ENCODE measurements at places on chromosomes 7 and 10.
A peak's percentile ranks its signal among the peaks of the same experiment; 100 is the strongest.

DNA sequence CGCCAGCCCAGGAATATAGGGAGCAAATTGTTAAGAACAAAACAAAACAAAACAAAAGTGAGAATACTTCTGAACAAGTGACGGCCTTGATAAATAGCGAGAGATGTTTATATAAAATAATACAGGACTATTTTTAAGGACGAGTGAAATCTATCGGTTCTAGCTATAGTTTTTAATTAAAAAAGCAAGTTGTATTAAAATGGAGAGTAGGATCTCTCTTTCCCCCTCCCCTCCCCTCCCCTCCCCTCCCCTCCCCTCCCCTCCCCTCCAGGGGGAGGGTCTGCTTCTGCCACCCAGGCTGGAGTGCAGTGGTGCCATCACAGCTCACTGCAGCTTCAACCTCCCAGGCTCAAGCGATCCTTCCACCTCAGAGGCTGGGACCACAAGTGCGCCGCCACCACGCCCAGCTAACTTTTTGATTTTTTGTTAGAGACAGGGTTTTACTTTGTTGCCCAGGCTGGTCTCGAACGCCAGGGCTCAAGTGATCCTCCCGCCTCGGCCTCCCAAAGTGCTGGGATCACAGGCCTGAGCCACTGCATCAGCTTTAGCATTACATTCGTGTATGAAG is 440 bp upstream of the TCAF1 start:
- DNase-seq, result no peak

DNA sequence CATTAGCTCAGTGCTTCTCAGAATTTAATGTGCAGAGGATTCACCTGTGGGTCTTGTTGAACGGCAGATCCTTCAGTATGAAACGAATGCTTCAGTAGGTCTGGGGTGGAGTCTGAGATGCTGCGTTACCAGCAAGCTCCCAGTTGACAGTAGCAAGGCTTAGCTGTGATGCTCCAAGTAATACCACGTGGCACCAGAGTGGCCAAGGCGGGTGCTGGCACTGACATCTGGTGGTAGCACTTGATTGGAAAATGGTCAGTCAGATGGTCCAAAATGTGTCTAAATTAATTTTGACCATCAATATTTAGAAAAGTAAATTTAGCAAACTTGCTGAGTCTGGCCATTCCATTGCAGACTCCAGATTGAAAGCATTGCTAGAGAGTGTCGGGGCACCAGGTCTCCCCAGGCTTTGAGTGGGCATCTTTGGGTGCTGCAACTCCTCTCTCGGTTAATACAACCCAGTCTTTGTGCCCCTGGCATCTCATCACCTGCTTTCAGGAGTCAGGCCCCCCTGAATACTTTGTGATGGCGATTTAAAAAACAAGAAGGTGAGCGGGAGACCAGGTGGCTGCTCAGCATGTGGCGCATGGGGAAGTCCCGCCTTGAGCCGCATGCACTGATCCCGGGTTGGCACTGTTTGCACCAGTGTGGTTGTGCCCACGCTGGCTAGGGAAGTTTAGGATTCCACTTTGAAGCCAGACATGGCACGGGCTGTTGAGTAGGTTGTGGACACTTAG is 130.1 kb downstream of the NT5C2 start:
- DNase-seq, result no peak

DNA sequence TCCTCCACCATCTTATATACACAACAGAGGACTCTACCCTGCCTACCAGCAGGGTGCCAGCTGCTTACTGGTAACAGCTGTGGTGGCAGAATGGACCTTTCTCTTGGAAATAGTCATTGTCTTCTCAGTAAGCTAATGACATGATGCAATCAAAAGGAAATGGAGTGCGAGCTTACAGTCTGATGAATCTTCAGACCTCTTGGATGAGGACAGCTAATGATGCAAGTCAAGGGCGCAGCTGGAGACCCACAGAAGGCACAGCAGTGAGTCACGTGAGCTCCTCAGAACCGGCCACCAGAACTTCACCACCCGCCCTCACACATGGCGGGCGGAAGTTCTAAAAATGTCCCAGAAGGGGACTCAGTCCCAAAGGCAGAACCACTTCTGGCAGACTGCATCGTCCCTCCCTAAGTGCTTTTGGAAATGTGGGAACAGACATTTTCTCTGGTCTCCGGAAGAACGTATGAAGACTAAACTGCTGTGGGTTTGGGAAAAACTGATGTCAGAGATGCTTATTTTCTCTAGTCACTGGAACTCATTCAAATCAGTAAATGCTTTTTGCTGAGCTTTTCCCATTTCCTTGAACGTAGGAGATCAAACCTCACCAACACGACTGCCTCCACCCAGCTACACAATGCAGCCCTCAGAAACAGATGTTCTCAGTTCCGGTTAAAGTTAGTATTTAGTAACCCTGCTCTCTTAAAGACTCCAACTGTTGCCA is 96.4 kb downstream of the FAS start:
- DNase-seq, result peak; percentile 6

GRCh38 chr7:7595451-7595850 is 28.8 kb downstream of the MIOS start:
- DNase-seq, result no peak

GRCh38 chr10:76080451-76080850 is 649.0 kb downstream of the LRMDA start:
- DNase-seq, result no peak

GRCh38 chr7:103065667-103066066 is 8.9 kb downstream of the FBXL13 start:
- DNase-seq, result peak; percentile 41

DNA sequence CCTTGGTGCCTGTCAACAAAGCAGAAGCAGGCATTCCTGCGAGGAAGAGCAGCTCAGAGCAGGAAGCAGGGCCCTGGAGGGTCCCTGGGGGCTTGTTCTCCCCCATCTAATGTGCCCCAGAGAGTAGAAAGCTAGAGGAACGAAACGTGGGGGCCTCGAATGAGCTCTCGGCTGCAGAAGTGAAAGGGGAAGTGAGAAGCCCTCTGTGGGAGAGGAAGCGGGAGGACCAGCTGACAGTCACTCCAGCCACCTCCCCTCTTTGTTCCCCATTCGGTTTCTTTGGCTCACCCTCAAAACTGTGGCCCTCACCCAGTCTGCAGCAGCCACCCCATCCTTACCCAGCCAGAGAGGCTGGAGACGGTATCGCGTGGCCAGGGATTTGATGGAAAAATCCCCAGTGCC is 25.0 kb downstream of the C10orf105 start:
- no peak for DNase-seq

- no peak for DNase-seq
Measured at GRCh38 chr10:95872158-95872711, 35.5 kb upstream of the CC2D2B start.
